NCI-H2081 (cell line): ENCODE measurements at places on chromosomes 11 and 22.

- no peak for DNase-seq
Observed at GRCh38 chr22:23076896-23077572, 6.7 kb downstream of the GNAZ start.

DNA sequence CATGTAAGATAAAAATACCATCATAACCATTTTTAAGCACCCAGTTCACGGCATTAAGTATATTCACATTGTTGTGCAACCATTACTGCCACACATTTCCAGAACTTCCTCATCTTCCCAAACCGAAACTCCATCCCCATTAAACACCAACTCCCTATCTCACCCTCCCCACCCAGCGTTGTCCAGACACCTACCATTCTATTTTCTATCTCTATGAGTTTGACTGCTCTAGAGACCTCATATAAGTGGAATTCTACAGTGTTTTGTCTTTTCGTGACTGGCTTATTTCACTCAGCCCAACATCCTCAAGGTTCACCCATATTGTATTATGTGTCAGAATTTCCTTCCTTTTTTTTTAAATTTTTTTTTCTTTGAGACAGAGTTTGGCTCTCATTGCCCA is 45.2 kb downstream of the PPFIA1 start:
- DNase-seq = no peak

DNA sequence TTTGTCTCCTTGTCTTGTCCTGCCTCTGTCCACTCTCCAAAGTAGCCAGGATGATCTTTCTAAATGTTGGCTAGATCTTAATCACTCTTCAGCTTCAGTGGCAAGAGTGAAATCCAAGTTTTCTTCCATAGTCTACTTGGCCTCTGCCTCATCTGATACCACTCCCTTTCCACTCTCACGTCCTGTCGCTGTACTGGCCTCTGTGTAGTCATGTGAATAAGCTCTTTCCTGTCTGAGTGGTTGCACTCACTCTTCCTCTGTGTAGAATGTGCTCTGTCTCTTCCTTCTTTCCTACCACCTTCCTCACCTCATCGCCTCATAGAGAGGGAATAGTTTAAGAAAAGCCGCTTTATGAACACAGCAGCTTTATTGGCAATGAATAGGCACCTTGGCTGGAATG is 86.5 kb downstream of the WNT11 start:
- DNase-seq = no peak

GRCh38 chr22:23898006-23898974 is 4.1 kb downstream of the MIF start:
- DNase-seq = no peak

DNA sequence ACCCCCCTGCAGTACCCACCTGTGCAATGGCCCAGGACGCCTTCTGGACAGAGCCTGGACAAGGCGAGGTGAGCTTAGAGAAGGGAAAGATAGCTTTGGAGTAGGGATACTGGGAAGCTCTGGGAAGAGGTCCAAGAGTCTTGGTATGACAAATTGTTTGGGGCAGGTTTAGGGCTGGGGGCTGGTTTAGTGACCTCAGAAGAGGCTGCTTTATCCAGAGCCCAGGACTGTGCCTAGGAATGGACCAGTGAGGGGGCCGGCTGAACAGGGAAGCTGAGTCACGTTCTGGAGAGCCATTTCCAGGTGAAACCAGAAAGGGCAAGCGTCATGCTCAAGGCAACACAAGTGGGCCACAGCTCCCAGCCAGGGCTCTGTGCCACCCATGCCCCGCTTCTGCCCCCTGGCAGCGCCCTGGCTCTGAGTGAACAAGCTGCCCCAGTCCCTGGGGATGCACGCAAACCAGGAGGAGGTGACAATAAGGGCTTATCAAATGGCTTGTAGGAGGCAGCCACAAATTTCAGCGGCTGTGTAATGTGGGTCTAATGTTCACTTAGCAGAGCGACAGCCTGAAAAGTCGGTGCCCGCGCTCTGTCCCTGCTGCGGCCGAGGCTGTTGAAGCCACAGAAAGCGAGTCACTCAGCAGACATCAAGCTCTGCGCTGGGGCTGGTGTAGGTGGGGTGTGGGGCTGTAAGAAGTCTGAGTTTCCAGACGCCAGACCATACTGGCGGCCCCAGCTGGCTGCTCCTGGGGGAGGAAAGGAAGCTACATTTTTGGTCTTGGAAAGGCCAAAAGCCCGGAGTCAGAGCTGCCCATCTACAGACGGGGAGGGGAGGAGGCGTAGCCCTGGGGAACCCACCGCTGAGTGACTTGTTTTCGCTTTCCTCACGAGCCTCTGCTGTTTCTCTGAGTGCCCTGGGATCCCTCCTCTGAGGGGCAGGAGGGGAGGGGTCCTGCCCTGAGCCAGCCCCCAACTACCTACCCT is 18.3 kb upstream of the SYT7 start:
- DNase-seq = no peak

GRCh38 chr11:131642756-131643531 is 272.5 kb downstream of the NTM start:
- no peak for DNase-seq

GRCh38 chr11:61602775-61603569 is 22.1 kb upstream of the SYT7 start:
- DNase-seq = peak; percentile 10

GRCh38 chr11:40323241-40323640 is 1136.2 kb downstream of the LRRC4C start:
- no peak for DNase-seq

- no peak for DNase-seq
Observed at GRCh38 chr11:61805146-61805545, 11.7 kb downstream of the FADS1 start.

- no peak for DNase-seq
Observed at GRCh38 chr11:34468209-34468841, 29.6 kb downstream of the CAT start.

DNA sequence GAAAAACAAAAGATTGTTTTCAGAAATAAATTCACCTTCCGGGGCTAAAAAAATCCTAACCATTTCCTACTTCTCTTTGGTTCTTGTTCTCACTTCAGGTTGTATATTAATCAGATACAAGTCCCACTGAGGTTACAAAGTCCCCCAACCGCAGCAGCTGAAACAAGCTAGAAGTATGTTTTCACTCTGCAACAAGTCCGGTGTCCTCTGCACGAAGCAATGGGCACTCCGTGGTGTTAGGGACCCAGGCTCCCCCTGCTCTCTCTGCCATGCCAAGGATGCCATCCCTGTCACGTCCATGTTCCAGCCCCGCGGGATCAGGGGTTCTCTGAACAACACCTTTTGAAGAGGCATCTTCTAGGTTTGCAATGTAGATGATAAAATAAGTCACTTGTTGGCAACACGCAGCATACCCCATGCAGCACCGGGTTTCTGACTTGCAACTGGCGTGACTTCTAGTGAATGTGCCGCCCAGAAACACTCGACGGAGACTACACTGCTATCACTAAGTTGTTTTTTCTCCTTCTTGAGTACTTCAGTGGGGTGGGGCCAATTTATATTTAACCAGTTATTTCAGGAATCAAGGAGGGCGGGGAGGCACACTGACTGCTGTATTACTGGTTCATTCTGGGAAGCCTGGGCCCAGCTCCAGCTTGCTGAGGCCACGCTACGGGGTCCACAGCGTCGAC is 25.4 kb upstream of the GSTP1 start:
- no peak for DNase-seq

DNA sequence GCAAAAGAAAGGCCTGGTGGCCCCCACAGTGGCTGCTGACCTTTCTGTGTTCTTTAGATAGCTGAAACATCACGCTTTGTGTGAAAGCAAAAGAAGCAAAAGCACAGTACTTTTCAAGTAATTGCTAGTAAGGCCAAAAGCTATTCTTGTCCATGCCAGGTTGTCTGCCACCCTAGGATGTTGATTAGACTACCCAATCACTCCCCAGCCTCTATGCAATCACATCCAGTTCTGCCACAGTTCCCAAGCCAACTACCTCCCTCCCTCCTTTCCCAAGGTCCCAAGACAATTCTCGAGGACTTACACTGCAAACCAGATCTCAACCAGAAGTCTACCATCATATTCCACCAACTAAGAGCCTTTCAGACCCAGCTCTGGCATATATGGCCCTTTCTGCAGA is 46.2 kb downstream of the RDX start:
- DNase-seq = no peak

- DNase-seq = no peak
Observed at GRCh38 chr11:77823775-77824174, 2.8 kb downstream of the AAMDC start.

GRCh38 chr11:1254733-1255132 is 31.9 kb downstream of the MUC5B start:
- DNase-seq = no peak

DNA sequence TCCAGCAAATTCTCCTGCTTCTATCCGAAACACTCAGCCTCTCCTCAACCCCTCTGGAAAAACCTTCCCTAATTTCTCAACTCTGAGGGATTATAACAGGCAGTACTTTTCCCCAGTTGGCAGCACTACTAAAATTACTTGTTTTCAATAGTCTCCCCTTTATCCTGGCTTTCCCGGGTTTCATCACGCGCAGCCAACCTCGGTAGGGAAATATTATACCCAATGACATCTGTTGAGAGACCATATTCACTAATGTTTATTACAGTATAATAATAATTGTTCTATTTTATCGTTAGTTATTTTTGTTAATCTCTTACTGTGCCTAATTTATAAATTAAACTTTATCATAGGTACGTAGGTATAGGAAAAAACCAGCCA is 330 bp upstream of the POLD3 start:
- no peak for DNase-seq

GRCh38 chr11:44766112-44766971 is 39.6 kb downstream of the TSPAN18 start:
- DNase-seq = peak; percentile 59

DNA sequence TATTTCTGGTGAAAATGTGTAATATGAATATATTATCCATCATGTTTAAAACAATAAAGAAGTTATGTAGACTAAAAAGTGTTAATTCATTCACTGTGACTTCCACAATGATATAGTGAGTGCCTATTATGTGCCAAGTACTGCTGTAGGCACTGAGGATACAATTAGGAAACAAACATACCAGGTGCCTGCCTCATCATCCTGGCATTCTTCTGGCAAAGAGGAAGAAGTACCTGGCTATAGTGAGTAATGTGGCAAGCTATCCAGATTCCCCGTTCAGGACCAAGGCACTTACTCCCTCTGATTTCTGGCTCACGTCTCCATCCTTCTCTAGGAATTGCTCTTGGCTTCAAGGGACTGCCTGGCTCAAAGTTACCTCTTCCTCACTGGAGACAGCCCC is 77.5 kb upstream of the CLMP start:
- no peak for DNase-seq

GRCh38 chr11:11987503-11988022 is 20.9 kb downstream of the DKK3 start:
- DNase-seq = no peak

GRCh38 chr11:8961401-8961800 is 2.8 kb downstream of the TMEM9B start:
- no peak for DNase-seq

- DNase-seq = no peak
Observed at GRCh38 chr11:114080219-114080618, 20.7 kb downstream of the ZBTB16 start.

DNA sequence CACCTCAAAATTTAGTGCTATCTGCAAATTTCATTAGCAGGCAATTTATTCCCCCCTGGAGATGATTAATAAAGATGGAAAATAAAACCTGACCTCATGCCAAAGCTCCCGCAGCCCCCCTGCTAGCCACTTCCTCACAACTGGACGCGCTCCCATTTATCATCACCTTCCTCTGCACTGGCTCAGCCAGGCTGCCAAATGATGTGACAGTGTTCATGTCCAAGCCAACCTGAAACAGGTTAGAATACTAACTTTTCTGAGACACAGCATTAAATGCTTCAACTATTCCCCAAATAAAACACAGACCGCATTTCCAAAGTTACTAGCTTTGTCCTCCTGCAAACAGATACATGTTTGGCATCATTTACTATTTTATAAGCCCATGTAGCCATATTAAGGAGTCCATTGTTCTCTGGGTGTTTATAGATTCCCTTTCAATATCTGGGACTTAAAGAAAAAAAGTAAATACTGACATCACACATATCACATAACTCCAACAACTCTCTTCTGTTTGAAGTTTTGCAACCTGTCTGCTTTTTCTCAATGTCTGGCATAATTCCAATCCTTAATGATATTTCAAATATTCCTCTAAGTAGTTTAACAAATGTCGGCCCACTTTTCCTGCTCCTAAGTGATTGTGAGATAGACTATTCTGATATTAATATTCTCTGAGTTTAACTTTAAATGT is 829.7 kb upstream of the FAT3 start:
- DNase-seq = no peak

DNA sequence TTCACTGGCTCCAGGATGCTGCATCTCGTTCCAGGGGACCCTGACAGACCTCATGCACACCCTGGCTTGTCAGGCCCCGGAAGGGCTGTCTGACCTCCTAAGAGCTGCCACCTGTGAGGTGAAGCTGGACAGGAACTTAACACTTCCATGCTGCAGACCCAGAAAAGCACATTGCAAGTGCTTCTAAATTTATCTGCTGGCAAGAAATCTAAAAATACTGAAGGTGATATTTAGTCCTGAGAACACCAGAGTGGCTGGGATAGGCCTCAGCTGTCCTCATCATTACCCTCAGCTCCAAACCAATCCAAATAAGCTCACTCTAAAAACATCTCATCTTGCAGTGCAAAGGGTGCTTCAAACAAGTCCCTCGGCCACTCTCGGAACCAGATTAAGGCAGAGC is 46.7 kb downstream of the ABTB2 start:
- no peak for DNase-seq

DNA sequence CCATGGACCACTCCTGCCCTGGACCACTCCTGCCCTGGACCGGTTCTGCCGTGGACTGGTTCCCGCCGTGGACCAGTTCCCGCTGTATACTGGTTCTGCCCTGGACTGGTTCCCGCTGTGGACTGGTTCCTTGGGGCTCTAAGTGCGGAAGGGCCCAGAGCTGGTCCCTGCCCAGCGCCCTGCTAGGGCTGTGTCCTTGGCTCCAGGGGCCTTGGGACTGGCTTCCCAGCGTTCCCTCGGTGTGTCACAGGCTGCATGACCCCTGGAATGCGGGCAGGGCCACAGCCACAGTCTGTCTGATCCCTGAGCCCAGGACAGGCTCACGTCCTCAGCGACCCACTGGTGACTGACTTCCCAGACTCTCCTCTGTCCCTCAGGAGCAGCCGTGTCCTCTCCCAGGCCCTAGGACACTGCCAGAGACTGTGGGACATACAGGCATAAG is 412.2 kb downstream of the TBC1D22A start:
- DNase-seq = no peak

DNA sequence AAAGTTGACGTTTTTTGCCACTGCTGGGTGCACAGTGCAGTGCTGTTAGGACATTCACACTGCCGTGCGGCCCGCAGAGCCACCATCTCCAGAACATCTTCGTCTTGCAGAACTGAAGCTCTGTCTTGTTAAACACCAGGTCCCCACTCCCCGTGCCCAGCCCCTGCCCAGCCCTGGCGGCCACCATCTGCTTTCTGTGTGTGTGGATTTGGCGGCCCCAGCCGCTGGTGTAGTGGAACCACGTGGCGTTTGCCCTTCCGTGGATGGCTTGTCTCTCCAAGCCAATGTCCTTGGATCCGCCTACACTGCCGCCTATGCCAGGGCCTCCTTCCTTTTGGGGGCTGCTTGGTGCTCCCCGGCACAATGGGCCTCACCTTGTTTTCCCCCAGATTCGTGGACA is 8.2 kb upstream of the MUC5AC start:
- no peak for DNase-seq

GRCh38 chr11:131600628-131601027 is 230.2 kb downstream of the NTM start:
- no peak for DNase-seq
